ENCODE measurements at places on chromosomes 1 and 21.

GRCh38 chr1:229538945-229539344 is 19.6 kb downstream of the ABCB10 start:
- no peak for DNase-seq

DNA sequence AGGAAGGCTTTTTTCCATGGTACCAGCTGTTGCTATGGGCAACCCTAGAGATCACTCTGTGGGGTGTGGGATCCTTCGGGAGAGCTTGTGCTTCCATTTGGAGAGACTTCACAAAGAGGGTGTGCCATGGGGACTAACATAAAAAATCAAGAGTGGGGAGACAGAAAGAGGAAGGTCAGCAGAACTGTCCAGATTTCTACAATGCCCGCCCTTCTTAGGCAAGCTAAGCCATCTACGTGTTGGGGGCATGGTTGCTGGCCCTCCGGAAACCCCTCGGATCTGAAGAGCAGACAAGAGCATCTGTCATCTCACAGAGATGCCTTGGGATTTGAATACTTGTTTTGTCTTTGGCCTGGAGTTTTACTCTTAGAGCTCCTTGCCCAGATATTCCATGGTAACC is 83.9 kb upstream of the ZNF648 start:
- no peak for DNase-seq

DNA sequence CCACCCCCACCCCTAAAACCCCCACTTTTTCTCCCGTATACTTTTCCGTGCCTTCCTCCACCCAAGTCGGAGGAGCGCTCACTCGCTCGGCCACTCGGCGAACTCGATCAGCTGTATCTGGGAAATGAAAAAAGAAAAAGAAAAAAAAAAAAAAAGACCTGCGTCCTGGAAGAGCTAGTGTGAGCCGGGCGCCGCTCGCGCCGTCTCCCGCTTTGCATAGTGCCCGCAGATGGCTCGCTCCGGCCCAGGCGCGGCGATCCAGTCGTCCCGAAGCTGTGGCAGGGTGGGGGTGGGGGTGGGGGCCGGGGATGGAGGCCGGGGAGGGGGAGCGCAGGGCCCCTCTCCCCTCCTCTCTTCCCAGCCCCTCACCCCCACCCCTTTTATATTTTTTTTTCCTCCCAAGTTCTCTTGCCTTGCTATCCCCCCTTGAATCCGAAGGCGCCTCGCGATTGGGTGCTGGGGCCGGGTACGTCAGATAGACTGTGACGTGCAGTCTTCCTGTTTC is 299 bp upstream of the PROX1 start:
- DNase-seq, result no peak

GRCh38 chr1:247077213-247077612 is 1.4 kb downstream of the ZNF670 start:
- DNase-seq, result no peak

DNA sequence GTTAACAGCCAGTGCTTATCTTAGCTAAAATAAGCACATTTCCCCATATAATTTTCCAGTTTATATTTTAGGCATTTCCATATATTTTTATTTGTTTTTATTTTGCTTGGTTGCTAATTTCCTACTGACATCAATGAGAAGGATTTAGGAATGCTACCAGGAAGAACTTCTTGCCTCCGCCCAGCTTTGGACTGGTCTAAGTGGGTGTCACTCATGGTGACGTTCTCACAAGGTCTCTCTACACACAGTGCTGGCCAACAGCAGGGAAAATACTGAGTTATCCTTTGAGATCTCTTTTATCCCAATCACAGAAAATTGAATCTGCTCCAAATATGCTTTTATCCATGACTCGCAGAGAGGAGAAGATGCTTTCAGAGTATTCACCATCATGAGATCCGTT is 13.2 kb downstream of the MX1 start:
- DNase-seq, result no peak

- DNase-seq, result no peak
Measured at GRCh38 chr1:76073481-76073880, 1.1 kb upstream of the ST6GALNAC3 start.

GRCh38 chr1:173062150-173062938 is 11.6 kb upstream of the TNFSF18 start:
- no peak for DNase-seq

GRCh38 chr21:45994086-45994661 is 12.6 kb downstream of the COL6A1 start:
- no peak for DNase-seq

DNA sequence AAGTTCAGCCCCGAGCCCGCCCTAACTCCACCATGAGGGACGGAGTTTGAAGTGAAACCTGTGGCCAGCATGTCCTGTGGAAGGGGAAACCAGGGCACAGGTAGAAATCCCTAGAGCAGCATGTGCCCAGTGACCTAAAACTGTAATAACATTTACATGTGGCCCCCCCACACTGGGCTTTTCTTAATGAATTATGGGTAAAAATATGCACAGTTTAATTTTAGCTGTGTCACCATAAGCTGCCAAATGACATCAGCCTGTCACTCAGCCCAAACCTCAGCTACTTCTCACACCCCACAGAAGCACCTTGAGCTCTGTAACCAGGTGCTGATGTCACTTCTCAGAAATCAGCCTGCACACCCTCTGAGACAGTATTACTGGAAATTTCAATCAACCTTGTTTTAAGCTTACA is 50.0 kb upstream of the SLC19A1 start:
- peak; percentile 87 for DNase-seq

- DNase-seq, result no peak
Measured at GRCh38 chr1:178581351-178582303, 68.7 kb downstream of the TEX35 start.

GRCh38 chr21:17585875-17586450 is 26.7 kb downstream of the BTG3 start:
- DNase-seq, result peak; percentile 63

- DNase-seq, result no peak
Measured at GRCh38 chr1:52665006-52665941, 32.3 kb downstream of the SHISAL2A start.

DNA sequence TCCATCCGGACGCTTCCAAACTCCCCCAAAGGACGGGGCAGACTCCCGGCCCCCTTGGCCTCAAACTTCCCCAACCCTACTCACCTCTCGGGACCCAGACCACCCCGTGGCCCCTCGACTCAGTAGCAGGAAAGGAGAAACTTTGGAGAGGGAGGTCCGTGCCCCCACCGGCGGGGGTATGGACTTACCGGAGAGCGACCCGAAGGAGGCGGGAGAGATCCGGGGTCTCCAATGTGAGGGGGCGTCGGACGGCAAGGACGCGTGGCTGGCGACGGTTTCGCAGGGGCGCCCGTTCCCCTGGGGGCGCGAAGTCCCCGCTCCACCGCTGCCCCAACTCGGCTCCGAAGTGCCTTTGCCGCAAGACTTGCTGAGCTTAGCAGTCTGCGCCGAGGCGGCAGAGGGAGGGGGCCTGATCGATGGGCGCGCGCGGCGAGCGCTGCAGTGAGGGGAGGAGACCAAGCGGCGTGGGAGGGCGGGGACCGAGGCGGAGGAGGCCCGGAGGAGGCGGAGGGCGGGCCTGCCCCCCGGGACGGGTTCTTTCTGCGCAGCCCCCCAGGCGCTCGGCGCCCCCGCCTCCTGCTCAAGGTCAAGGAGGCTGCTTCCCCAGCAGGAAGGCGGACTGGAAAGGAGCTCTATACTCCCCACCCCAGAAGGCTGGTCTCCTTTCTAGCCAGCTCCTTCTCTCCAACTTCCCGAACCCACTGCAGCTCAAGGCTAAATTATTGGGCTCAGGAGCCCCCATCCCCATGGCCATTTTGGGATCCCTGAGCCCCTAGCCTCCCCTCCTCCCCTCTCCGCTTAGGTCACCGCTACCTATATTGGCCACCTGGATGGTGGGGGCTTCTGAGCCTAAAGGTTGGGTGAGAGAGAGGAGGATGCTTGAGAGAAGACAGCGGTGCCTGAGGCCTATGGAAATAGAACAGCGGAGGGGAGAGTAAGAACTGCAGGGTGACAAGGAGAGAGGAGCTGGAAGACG is at the start of gene SYT2:
Gene SYT2 (minus strand): TSS at position 385 of the 976 bp plus-strand sequence. CDS start 104,682 bp downstream, outside the sequence.
- DNase-seq, result no peak

- DNase-seq, result no peak
Measured at GRCh38 chr1:21936366-21937031, 611 bp downstream of the HSPG2 start.

- DNase-seq, result no peak
Measured at GRCh38 chr1:33818071-33818470, 45.8 kb upstream of the HMGB4 start.

GRCh38 chr1:47908258-47908657 is 88.9 kb downstream of the TRABD2B start:
- no peak for DNase-seq

GRCh38 chr1:213162338-213162737 is 111.3 kb downstream of the RPS6KC1 start:
- DNase-seq, result no peak

DNA sequence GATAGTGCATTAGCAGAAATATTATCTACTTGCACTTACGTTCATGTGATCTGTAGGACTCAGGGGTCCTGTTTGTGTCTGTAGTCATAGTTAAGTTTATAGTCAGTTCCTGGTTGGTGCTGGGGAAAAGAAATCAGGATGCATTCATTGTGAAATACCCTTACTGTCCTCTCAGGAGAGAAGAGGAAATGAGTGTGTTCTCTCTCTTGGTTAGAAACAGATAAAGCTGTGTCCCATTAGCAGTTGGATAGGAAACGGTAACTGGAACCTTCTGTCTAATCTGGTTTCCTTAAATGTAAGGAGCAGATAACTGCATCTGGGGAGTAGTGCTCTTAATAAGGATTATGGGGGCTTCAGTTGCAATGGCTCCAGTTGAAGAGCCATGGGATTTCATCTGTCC is 8.9 kb downstream of the SDCCAG8 start:
- no peak for DNase-seq

DNA sequence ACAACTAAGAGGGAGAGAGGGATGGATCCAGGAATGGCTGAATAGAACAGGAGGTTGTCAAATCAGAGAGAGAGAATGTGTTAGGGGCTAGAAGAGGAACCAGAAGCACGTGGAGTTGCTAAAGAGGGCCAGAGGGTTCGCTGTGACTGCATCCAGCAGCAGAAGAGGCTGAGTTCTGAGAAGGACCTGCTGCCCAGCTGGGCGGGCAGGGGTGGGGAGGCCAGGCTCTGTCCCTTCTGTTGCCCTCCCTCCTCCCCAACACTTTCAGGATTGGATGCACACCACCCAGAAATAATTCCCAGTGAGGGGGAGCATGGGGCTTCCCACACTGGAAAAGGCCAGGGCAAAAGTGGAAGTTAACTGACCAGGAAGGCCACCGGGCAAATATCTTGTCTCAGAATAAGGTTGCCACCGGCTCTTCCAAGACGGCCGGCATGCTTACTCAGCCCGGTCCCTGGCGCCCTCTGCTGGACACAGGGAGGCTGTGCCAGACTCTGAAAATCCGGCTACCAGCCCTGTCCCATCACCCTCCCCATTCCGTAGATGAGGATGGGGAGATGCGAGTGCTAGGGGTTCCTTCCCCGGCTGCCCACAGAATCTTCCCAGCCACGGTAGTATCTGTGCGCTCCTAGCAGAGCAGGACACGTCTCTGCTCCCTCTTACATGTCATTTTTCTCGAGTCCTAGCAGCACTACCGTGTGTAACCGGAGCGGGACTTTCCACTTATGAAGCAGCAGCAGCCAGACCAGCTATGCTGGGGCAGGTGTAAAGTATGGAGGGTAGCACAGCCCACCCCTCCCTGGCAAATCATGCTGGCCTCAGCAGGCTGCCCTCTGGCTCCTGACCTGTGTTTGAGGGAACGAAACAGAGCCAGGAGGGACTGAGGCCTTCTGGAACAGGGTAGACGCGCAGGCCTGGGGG is 46.8 kb upstream of the A3GALT2 start:
- peak; percentile 86 for DNase-seq

DNA sequence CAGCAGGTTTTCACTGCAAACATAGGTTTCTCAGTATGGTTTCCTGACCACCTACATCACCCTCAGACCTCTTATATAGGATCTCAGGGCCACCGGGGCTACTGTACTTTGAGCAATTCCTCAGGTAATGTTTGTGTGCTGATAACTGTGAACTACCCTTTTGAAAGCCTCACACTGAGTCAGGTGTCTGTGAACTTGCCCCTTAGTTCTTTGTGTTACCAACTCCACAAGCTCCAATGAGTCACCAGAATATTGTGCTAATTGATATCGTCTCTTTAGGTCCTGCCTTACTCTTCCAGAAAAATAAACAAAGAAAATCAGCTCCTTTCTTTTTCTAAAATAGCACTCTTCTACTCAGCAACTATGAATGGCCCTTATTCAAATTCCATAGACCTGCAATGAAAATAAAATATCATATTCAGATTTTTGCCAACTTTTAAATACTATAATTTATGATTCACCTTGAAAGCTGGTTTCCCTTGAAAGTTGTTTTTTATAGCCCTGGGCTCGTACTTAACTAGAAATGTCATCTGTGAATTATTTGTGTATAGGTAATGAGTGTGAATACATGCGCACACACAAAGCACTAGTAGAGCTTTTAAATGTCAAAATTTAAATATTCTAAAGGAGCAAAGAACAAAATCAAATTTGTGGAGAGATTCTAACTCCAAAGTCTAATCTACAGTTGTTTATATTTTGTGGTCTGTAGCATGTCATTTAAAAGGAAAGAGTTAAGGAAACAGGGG is 88.1 kb upstream of the WARS2 start:
- DNase-seq, result no peak

DNA sequence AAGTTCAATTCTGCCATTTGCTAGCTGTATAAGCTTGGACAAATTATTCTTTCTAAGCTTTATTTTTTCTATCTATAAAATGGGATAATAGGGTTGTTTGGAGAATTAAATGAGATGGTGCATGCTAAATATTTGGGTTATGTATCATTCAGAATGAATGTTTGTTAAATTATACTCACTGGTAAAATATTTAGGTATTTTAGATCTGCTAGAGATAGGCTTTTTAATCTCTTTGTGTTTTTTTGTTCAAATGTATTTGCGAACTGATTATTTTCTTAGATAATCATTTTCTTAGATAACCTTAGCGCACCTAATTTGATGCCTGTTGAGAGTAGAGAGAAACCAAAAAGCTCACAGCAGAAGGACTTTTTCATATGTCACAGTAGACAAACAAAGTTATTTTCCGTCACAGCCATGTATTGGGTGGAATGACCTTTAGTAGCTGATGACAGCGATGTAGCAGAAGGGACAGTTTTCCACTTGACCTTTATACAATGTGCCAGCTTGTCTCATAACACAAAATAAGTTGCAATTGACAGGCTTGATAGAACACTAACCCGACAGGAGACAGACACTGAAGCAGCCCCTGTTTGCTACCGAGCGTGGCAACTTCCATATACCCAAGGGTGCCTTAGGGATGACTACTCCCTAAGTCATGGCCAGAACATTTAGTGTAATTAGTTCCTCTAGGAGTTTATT is 93.0 kb downstream of the DISC1 start:
- DNase-seq, result no peak

DNA sequence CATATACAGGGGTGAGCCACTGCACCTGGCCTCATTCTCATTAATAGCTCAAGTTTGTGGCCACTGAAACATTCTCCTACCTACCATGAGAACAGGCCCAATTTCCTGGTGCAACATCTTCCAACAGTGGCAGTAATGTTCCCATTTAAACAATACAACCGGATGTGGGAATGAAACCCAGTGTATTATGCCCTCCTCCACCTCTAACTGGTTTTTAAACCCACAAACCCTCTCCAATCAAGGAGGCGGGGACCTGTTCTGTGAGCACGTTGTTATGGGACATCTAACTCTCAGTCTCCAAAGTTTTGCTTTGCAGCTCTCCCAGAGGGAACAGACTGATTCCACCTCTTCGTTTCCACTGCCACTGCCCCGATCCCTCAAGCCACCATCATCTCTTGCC is 2.6 kb downstream of the CTNNBIP1 start:
- no peak for DNase-seq

Data from CD4-positive, alpha-beta T cell treated with Interleukin-2 at 100 ng/mL for 4 hours (primary cell).